HTR-8/SVneo (cell line): ENCODE measurements at places on chromosomes 13 and 19.

- DNase-seq: no peak
Observed at GRCh38 chr13:25654322-25654721, 282.5 kb downstream of the ATP8A2 start.

DNA sequence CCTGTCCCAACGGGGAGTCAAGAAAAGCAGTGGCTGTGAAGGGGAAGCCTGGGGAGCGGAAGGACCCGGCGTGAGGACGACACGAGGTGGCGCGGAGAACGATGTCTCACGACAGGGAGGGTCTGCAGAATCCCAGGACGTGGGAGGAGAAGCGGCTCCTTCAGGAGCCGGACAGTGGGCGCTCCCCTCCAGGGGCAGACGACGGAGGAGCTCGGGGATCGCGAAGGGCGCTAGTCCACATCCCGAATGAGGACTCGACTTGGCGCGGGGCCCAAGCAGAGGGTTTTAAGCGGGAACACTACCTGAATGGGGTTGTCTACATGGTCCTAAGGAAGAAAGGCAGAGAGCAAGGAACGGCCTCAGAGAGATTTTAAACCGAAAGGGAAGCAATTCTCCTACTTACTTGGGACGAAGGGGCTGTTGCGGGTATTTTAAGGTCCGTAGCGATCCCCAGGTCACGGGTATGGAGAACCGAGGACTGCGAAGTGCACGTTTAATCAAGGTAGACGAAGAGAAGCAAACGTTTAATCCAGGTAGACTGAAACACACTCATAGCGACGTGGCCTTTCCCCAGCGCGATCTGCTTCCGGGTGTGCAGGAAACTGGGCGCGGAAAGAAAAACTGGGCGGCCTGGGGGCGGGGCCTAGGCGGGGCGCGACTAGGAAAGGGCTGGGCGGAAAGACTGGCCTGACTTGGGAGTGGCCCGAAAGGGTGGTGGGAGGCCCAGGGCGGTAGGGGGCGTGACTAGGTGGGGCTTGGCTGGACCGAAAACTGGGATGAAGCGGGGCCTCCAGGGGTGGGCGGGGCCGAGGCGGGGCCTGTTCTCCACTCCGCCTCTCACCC lies at the start of gene ZNF841:
TSS of gene ZNF841 (minus strand) at position 594 of the 843 bp plus-strand sequence. CDS start 10,964 bp downstream, outside the sequence.
- DNase-seq: peak; percentile 81

DNA sequence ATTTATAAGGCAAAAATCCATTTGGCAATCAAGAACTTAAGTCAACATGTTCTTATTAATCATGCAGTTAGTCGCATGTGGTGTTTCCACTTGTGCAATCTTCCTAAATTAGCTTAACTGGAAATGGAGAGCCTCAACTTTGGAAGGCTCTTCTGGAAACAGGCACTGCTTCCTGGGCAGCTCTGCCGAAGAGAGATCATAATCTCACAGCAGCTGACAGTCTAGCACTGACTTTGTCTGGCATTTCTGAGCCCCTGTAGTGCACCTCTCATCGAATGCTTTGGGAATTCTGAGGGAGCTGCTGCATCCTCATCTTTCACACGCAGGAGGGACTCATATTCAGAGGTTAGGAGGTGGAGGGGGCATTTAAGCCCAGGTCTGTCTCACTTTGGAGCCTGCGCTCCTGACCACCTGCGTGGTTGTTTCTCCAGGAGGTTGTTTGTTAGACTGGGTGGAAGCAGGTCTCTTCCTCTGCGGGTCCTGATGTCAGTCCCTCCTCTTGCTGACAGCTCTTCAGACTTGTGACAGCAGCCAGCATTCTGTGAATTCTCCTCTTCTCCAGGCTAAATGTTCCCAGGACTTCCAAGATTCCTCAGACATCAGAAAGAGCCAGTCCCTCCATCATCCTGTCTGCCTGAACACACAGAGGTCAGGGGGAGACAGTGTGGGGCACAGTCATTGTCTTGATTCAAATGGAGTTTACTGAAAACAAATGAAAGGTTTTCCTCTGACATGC lies 100.4 kb upstream of the GJB6 start:
- DNase-seq: no peak

- no peak for DNase-seq
Observed at GRCh38 chr19:15108145-15108844, 1.1 kb downstream of the SYDE1 start.

GRCh38 chr19:12669270-12670158 lies 2.9 kb downstream of the WDR83 start:
- peak; percentile 86 for DNase-seq

GRCh38 chr13:98289339-98289945 lies 112.4 kb upstream of the RNF113B start:
- DNase-seq: no peak

GRCh38 chr13:96968027-96968426 lies 26.2 kb downstream of the OXGR1 start:
- no peak for DNase-seq

DNA sequence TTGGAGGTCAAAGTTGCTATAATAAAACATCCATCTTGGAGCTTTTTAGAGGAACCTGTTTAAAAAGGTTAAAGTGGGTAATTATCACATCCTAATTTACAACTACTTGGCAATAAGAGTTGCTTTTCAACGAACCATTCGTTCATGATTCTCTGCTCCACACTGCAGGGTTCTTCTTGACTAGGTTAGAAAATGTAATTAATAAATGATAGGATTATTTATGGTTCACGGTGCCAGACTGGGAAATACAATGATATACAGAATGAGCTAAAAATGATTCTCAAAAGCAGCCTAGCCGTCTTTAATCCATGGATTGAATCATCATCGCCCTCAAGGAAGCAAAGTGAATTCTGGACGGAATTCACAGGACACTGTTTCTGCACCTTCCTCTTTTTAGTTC lies 291.2 kb downstream of the TEX29 start:
- no peak for DNase-seq

GRCh38 chr13:75682326-75682725 lies 46.2 kb downstream of the LMO7 start:
- DNase-seq: no peak

DNA sequence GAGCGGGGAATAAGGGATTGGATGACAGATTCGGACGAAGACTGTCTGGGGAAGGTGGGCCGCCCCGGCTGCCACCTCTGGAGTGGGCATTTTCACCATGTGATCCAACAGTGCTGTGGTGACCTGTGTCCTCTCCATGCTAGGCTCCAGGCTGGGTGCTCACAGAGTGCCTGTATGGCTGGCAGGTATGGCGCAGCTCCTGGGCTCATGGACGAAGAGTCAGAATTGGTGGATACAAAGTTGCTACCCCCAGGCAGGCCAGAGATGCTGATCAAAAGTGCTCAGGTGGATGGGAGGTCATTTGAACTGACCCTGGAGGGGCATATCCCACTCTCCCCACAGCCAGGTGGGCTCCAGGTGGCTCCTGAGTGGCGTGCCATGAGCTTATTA lies 111.3 kb upstream of the UQCRFS1 start:
- DNase-seq: no peak

DNA sequence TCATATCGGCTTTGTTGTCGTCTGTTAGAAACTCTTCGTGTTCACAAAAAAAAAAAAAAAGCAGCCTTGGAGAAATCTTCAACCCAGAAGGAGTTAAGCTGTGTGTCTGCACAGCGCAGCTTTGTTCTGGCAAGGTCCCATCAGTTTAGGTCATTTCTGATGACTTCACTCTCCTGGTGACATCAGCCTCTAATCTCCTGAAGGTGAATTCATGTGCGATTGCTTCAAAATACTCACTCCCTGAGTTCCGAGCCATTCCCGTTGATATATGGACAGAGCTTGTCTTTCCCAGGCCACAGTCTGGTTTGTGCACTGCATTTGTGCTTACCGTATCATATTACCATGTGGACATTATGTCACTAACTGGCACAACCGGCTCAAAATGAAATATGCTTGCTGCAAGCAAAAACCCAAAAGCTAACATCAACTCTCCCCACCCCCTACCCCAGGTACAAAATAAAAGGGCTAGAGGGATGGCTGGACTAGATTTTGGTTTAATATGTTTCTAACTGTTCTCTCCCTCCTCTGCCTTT lies 342.4 kb downstream of the KCNRG start:
- DNase-seq: no peak

DNA sequence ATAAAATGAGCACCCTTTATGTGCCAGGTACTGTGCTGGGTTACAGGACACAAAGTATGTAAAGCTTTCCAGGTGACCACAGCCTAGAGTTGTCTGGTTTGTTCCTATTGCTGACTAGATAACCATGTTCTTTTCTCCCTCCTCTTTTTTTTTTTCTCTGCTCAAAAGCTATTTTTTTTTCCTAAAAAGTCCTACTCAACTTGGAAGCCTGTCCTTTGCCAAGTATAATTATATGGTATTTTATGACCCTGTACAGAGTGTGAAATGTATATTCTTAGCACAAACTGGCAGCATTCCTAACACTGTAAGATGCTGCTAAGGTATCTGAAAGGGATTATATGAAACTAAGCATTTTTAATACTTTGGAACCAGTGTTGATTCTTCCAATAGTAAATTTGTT lies 171.0 kb downstream of the GPC6 start:
- no peak for DNase-seq

GRCh38 chr13:41085961-41086585 lies 24.8 kb downstream of the WBP4 start:
- no peak for DNase-seq

DNA sequence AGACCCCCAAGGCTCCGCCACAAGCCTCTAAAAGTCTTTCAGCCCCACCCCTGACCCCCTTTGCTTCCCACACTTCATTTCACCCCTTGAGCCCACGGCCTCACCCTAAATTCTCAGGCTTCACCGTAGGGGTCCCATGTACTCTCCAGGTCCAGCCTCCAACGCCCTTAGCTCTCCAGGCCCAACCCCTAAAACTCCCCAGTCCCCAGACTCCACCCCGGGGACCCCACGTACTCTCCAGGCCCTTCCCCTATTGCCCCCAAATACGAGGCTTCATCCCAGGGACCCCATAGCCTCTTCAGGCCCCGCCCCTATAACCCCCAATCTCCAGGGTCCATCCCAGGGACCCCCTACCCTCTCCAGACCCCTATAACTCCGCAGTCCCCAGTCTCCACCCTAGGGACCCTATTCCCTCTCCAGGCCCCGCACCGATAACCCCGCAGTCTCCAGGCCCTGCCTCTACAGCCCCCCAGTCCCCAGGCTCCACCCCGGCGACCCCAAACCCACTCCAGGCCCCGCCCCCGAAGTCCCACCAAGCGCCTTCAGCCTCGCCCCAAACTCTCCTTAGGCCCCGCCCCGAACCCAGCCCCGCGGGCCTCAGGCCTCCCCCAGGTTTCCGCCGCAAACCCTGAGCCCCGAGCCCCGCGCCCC lies 619 bp downstream of the MED16 start:
- no peak for DNase-seq

DNA sequence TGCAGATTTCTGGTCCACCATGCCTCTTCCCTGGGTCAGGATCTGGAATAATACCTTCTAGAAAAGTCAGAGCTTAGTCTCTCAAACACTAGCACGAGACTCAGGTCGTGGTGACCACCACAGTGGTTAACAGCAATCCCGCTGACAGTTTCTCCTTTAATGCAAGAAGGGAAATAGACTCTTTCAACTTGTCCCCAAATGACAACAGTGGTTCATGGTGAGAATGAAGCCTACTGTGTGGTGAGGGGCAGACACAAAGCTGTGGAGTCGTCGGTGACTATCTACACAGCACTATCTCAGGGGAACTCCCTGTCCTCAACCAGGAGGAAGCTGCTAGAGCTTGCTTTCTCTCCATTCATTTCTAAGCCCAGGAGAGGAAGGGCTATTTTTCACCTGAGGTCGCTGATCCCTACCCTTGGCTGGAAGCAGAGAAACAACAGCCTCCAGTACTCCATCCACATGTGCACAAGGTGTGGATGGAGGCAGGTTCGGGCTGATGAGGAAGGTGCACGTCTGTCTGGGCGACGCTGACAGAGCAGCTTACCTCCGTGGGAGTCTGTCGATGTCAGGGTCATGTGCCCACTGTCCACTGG lies 72.4 kb downstream of the STK24 start:
- DNase-seq: no peak

- no peak for DNase-seq
Observed at GRCh38 chr13:111658145-111659100, 338.0 kb downstream of the TEX29 start.

DNA sequence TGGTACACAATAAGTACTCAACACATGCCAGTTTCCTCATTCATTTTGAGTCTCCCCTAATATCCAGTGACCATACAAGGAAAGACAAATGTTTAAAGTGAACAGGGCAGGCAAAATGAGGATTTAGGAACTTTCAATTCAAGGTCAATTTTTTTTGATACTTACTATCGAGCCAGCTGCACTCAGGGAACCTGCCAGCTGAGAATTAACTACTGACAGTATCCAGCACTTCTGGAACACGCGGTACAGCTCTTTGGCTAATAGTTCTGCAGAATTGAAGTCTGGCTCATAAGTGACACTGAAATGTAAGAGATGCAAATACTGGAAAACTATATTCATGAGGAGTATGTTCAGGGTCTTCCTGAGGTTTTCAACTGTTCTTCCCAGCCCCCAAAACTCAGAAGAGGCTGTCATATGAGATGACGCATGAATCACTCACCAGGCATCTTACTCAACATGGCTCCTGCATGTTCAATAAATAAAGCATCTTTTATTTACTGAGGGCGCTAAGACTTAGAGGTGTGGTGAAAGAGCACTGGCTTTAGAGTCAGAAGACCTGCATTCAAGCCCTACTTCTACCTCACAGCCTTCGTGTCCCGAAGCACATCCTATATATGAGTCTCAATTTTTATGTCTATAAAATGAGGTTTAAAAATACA lies 25.6 kb downstream of the RUBCNL start:
- no peak for DNase-seq

DNA sequence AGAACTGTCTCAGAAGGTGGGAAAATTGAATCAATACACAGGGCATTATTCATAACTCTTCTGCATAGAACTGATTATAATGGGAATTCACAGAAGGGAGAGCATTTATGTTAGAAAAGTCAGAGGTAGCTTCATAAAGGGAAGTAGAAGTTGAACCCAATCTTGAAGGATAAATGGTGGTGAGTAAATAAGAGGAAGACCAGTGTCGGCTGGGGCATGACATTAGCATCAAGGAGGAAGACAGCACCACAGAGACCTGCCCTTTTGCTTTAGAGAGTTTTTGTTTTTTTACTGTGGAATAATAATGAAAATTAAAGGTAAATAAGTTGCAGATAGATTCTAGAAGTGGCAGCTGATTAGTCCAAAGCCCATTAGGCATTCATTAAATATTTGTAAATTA lies 21.9 kb downstream of the CDC16 start:
- no peak for DNase-seq

DNA sequence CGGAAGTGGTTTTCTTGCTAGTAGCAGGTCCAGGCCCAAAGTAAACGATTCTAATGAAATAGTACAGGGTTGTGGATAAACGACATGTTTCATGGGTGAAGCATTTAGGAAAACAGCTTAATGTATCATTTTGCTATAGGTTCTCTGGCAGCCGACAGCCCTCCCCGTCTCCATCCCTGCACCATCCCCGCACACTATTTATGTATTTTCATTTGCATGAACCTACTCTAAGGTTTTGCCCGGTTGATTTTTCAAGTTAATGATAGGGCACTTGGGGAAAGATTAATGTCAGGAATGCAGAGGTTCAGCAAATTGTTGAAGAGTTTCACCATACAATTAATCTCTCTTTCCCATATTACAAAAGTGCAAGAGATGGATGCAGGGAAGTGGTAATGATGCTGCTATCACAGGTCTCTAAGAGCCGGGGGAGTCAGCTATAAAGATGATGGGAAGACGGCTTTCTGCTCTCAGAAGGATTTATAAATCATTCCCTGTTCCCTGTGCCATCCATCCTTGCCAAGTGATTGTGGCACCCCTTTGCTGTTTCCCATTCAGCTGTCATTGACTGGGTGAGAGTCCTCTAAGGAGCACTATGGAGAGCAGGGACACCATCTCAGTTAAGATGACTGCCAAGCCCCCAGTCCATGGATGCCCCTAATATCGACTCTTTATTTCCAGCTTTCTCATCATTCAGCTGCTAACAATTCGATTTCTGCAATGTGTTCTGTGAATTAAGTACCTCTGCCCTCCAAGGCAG lies 186.3 kb downstream of the IRS2 start:
- no peak for DNase-seq

- DNase-seq: no peak
Observed at GRCh38 chr19:12636631-12637030, 25.9 kb downstream of the ZNF791 start.
